ENCODE measurements at places on chromosomes 1 and 21.
A peak's percentile ranks its signal among the peaks of the same experiment; 100 is the strongest.

DNA sequence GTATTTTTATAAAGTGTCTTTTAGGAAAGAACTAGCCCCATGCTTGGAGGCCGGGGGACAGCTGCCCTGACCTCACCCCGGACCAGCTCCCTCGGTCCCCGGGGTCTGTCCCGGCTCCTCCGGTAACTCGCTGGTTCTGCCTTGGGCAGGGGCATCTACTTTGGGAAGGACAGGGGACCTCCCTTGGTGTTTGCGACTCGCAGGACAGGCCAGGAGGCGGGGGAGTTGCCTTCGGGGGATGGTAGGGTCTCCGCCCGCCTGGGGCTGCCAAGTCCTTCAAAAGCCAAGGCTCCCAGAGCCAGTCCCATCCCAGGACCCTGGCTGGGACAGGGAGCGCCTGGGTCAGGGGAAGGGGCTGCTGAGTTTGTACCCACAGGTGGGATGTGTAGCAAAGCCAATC lies 157.9 kb downstream of the PEX14 start:
- no peak overlapping the region for H3K4me3 ChIP-seq
- DNase-seq = no peak
- H3K4me1 ChIP-seq = no peaks in the 10 kb centered on the region
- H3K27me3 ChIP-seq = no peaks in the 10 kb centered on the region
- H3K27ac ChIP-seq = no peak overlapping the region
- H3K36me3 ChIP-seq = peaks cover 26% of the 10 kb centered on the region

GRCh38 chr1:218679988-218680748 lies 335.0 kb downstream of the TGFB2 start:
- no peaks in the 10 kb centered on the region for H3K4me1 ChIP-seq
- no peak for DNase-seq
- H3K36me3 ChIP-seq = no peaks in the 10 kb centered on the region
- H3K4me3 ChIP-seq = no peak overlapping the region
- no peak overlapping the region for H3K27ac ChIP-seq

DNA sequence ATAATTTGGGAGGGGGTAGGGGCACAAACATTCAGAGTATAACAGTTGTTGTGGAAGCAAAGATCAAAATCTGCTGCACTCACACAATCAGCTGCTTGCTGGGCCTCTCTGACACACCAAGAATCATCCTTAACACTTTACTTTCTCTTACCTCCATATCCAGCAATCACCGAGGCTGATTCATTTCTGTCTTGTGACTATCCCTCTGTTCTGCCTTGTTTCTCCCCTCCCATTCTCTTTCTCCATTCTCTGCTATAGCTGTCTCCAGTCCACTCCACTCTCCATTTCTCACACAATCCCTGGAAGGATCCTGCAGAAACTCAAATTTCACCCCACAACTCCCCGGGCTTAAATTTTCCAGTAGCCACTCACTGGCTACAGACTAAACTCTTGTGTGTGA lies 91.8 kb upstream of the NGF start:
- no peak overlapping the region for H3K4me3 ChIP-seq
- DNase-seq = no peak
- H3K27ac ChIP-seq = no peak overlapping the region
- H3K4me1 ChIP-seq = no peaks in the 10 kb centered on the region
- H3K36me3 ChIP-seq = no peaks in the 10 kb centered on the region
- peaks cover 3% of the 10 kb centered on the region for H3K27me3 ChIP-seq

DNA sequence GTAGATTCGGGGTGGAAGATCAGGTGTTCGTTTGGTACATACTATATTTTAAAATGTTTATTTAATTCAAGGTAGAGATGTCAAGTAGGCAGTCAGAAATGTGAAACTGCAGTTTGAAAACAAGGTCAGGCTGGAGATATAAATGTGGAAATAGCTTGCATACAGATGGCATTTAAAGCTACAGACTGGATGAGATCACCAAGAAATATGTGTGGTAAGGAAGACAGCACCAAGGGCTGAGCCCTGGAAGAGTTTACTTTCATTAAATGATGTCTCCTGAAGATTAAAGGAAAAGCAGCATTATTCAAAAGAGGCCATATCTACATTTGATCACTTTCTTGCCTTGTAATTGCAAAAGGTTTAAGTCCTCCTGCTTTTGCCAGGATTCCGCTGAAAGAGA lies 271.3 kb downstream of the PTBP2 start:
- no peaks in the 10 kb centered on the region for H3K4me1 ChIP-seq
- H3K27ac ChIP-seq = no peak overlapping the region
- no peaks in the 10 kb centered on the region for H3K36me3 ChIP-seq
- peaks cover 3% of the 10 kb centered on the region for H3K27me3 ChIP-seq
- no peak overlapping the region for H3K4me3 ChIP-seq

- H3K36me3 ChIP-seq = peaks cover 6% of the 10 kb centered on the region
- peaks cover 25% of the 10 kb centered on the region for H3K27me3 ChIP-seq
Measured at GRCh38 chr1:11501491-11501897, 22.5 kb downstream of the DISP3 start.

DNA sequence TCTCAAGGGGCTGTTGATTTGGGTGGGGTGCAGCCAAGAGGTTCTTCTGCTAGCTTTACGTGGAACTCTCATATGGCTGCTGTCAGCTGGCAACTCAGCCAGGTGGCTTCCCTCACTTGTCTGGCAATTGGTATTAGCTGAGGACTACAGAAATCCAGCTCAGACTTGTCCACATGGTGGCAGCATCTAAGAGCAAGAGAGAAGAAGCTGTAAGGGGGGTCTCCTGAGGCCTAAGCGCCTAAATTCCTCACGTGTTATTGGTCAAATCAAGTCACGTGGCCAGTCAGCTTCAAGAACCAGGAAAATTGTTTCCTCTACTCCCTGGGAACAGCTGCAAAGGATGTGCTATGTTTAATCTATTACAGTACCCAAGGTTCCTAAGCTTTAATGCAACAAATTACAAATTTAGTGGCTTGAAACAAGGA lies 4.2 kb upstream of the DYRK3 start:
- no peak overlapping the region for H3K4me3 ChIP-seq
- H3K27me3 ChIP-seq = peaks cover 4% of the 10 kb centered on the region
- H3K27ac ChIP-seq = no peak overlapping the region
- H3K4me1 ChIP-seq = peaks cover 16% of the 10 kb centered on the region
- H3K36me3 ChIP-seq = no peaks in the 10 kb centered on the region

GRCh38 chr1:229947968-229948367 lies 119.1 kb upstream of the GALNT2 start:
- no peak overlapping the region for H3K27ac ChIP-seq
- DNase-seq = no peak
- H3K4me1 ChIP-seq = peaks cover 2% of the 10 kb centered on the region
- H3K4me3 ChIP-seq = no peak overlapping the region
- no peaks in the 10 kb centered on the region for H3K36me3 ChIP-seq
- H3K27me3 ChIP-seq = peaks cover 6% of the 10 kb centered on the region

GRCh38 chr1:226523646-226524406 lies 24.7 kb upstream of the STUM start:
- H3K4me3 ChIP-seq = no peak overlapping the region
- H3K36me3 ChIP-seq = no peaks in the 10 kb centered on the region
- H3K4me1 ChIP-seq = no peaks in the 10 kb centered on the region
- DNase-seq = no peak
- H3K27me3 ChIP-seq = peaks cover 4% of the 10 kb centered on the region

DNA sequence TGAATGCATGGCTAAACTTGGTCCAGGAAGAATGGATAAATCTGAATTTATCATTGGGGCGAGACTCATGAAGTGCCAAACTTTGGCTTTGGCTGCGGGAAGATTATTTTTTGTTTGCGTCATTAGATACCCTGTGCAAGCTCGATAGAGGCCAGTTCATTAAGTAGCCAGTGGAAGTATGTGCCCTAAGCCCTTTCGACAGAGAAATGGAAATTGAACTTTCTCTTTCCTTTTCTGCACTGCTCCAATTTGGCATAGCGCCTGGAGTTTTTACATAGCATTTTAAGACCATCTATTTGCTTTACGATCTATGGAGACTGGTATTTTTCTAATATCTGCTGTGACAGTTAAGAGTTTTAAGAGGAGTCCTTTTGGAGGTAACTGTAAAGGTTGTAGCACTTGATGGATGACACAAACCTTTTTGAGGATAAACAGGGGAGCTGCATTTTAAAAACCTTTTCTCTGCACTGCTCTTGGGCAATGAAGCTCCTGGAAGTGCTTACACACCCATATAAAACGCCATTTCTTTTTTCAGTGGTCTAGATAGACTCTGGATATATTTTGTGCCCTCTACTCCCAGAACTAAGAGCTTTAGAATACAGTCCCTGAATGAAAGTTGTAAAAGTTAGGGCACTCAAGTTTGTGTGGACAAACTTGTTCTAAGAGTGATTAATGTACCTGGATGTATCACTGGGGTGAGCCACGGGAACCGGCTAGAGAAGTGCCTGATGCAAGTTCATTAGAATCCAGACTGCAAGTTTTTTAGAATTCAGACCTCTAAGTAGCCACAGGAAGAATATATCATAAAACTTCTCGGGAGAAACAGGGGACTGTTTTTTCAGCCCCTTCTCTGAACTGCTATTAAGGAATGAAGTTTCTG lies 41.3 kb upstream of the CFHR3 start:
- DNase-seq = no peak
- no peaks in the 10 kb centered on the region for H3K27me3 ChIP-seq
- no peak overlapping the region for H3K4me3 ChIP-seq
- no peaks in the 10 kb centered on the region for H3K36me3 ChIP-seq

- H3K27me3 ChIP-seq = no peaks in the 10 kb centered on the region
- no peaks in the 10 kb centered on the region for H3K4me1 ChIP-seq
- H3K27ac ChIP-seq = no peak overlapping the region
- H3K36me3 ChIP-seq = no peaks in the 10 kb centered on the region
- no peak for DNase-seq
Measured at GRCh38 chr1:103945774-103946173, 196.1 kb downstream of the AMY1C start.

DNA sequence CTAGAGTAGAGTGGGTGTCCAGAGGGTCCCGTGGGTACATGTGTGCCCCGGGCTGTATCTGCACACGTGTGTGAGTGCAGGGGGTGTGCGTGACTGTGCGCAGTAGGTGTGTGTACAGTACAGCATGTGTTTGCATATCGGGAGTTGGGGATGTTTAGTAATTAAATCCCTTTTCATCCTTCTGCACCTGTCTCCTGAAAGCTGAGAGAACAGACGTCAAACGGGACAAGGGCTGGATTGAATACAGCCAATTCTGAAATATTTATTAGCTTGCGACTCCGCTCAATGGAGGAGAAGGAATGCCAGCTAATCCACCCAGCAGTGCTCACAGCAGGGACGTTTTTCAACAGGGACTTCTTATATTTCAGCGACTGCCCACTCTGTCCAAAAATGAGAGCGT lies 44.7 kb upstream of the CASZ1 start:
- H3K27me3 ChIP-seq = peaks cover 39% of the 10 kb centered on the region
- H3K27ac ChIP-seq = no peak overlapping the region
- no peak overlapping the region for H3K4me3 ChIP-seq
- no peaks in the 10 kb centered on the region for H3K36me3 ChIP-seq
- no peak for DNase-seq

DNA sequence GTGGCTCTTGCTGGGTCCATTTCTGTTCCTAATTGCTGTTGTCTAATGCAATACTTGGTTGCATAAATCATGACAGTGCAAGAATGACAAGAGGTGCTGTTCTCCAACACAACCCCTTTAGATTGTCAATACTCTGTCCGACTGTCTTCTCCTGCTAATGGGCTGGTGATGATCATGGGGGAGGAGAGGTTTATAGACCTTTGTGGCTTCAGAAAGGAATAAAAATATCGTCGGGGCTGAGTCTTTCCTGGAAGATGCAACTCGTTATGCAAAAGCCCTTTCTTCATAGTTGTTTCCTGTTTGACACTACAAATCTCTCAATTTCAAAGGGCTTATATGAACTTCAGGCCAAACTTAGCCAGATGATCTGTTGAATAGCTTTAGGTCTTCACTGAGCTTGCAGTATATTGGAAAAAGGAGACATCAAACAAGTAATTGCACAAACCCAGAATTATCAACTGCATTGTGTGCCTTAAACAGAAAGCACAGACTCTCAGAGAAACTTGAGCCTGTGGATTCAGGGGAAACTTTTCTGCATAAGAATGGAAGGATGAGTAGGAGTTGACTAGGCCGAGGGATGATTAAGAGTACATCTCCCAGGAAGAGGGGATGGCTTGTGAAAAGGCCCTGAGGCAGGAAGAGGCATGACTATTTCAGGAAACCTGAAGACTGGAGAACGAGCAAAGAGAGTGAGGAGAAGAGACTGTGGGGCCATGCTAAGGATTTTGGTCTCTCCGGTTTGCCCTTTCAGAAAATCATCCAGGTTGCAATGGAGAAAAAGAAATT lies 107.6 kb downstream of the TSEN15 start:
- peaks cover 3% of the 10 kb centered on the region for H3K27me3 ChIP-seq
- no peak overlapping the region for H3K27ac ChIP-seq
- no peaks in the 10 kb centered on the region for H3K36me3 ChIP-seq
- no peaks in the 10 kb centered on the region for H3K4me1 ChIP-seq
- no peak for DNase-seq

DNA sequence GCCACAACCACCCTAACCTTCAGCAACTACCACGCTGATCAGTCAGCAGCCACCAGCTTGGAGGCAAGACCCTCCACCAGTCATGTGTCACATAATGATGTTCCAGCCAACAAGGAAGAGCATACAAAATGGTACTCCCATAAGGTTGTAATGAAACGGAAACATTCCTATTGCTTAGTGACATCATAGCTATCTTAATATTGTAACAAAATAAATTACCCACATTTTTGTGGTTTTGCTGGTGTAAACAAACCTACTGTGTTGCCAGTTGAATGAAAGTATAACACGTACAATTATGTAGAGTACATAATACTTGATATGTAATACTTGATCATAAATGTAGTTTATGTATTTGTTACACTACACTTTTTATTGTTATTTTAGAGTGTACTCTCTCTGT lies 1363.2 kb upstream of the ADGRL4 start:
- no peak overlapping the region for H3K27ac ChIP-seq
- no peaks in the 10 kb centered on the region for H3K4me1 ChIP-seq
- no peaks in the 10 kb centered on the region for H3K36me3 ChIP-seq
- H3K27me3 ChIP-seq = no peaks in the 10 kb centered on the region

GRCh38 chr1:111516005-111516535 lies 12.6 kb upstream of the ADORA3 start:
- peak; percentile 50 for DNase-seq
- H3K27me3 ChIP-seq = no peaks in the 10 kb centered on the region
- no peaks in the 10 kb centered on the region for H3K36me3 ChIP-seq
- peak overlapping the region; percentile 84 for H3K27ac ChIP-seq

DNA sequence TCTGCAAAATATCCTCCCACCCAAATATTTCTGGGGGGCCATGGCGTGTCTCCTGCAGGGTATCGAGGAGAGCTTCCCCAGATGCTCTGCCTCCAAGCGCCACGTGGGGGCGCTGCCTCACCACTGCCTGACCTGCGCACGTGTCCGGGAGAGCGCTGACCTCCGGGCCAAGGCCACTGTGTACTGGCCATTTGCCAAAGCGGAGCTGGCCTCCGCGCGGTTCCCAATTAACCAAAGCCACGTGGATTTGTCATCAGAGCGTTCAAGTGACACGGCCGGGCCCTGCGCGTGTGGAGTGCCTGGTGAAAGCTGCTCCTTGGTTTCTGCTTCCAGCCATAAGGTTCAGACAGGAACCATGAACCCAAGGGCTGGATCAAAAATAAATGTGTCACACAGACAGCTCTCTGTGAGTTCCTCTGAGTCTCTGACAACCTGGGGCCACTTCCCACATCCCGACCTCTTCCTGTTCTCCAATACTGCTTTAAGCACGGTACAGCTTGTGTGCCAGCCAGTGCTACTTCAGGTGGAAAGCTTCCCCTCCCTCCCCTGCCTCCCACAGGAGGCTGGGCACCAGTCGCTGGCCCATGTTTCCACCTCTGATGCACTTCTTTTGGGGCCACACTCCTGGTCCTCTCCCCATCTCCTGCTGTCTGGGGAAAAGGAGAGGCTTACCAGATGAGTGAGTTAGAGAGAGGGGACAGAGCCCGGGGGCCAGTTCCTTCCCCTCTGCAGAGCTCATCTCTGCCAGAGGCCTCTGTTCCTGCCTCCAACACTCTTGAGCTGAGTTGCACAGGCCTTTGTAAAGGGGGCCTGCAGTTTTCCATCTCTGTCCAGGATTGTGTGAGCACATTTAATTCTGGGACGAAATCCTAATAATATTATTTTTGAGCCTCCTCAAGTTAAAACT lies 26.1 kb downstream of the ZP4 start:
- no peak overlapping the region for H3K4me3 ChIP-seq
- no peak overlapping the region for H3K27ac ChIP-seq
- H3K36me3 ChIP-seq = no peaks in the 10 kb centered on the region
- DNase-seq = no peak

All from activated B cell treated with CpG ODN at 0.5 μM for 24 hours (primary cell).